ENCODE measurements at places on chromosomes 3 and 15.

DNA sequence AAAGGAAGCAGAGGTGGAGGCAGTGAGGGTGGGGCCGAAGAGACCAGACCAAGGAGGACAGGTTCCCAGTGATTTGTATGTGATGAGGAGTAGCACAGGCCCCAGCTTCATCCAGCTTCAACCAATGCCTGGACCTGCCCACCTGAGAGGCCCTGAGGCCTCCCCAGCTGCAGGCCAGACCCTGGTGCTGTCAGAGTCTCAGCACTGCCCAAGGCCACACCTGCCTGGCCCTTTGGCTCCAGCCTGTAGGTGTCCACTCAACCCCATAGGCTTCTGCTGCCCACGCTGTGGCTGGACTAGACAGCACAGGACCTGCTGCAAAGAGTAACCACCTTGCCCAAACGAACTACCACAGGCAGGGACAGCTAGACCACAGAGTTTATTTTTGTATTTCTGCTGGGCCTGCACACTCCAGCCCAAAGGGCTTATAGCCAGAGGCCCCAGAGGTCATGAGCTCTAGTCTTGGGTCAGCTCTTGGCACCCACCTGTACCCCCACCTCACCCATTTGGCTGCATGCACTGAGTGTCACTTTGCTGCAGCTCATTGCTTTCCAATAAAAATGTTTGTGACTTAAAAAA is 81.9 kb upstream of the CDV3 start:
- no peak for DNase-seq

DNA sequence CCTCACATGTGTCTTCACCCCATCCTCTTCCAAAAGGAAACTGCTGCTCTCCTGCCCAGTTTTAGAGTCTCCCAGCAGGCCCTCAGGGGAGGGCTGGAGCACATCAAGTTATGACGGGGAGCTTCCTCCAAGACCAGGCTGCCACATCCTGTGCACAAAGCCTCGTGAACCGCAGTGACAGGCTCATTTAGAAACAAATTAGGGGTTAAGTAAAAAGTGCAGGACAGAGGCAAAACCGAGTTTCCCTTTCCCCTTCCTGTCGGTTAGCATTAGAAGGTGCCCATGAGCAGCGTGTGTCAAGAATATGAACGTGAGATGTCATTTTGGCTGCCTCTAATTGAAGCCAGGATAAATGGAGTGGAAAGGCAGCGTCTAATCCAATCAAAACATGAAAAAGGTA is 199.7 kb downstream of the ARRDC4 start:
- DNase-seq: no peak

DNA sequence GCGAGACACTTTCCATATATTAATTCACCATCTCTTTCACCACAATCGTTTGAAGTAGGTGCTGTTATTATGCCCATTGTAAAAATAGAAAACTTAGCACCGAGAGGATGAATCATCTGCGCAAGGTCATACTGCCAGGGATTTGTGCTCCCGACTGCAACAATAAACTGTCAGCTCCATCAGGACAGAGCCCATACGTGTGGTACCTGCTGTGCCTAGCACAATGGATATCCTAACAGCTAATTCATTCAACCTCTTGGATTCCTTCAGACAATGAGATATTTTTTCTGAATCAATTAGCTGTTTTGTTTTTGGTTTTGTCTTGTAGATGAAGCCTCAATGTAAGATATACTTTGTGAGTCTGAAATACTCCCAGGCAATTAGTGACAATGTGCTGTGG is 32.3 kb upstream of the PROK2 start:
- no peak for DNase-seq

- DNase-seq: no peak
These were observed 479.0 kb downstream of the RAP2B start for GRCh38 chr3:153640689-153641665.

GRCh38 chr3:24548278-24548677 is 53.6 kb upstream of the THRB start:
- no peak for DNase-seq

- DNase-seq: no peak
These were observed 25.1 kb downstream of the C3orf18 start for GRCh38 chr3:50542177-50543034.

GRCh38 chr3:133158686-133159085 is 120.5 kb downstream of the TMEM108 start:
- no peak for DNase-seq

- DNase-seq: no peak
These were observed 153.5 kb upstream of the LPP start for GRCh38 chr3:188000361-188000861.

GRCh38 chr15:68370768-68371151 is 61.2 kb downstream of the ITGA11 start:
- no peak for DNase-seq

DNA sequence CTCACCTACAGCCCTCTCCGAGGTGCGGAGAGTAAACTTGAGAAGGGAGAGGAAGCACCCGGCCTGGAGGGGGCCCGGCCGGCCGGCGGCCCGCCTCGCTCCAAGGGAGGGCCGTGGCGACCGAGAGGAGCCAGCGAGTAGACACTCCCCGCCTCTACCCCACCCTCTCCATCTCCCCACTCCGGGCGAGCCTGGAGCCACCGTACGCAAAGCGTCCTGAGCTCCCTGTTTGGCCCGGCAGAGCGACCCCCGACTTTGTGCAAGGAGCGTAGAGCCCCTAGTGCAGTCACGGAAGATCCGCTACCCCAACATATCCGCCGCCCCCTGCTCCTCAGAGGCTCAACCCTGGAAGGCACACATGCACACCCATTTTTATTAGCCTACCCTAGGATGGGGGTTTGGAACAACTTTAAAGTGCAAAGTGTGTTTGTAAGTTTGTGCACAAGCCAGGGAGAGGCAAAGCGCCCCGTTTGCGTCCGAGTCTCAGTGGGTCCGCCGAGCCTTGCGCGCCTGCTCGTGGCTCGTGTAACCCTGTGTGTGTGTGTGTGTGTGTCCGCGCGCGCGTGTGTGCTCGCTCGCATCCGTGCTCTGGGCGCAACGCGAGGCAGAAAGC is 508 bp upstream of the SMAD6 start:
- DNase-seq: peak; percentile 66

DNA sequence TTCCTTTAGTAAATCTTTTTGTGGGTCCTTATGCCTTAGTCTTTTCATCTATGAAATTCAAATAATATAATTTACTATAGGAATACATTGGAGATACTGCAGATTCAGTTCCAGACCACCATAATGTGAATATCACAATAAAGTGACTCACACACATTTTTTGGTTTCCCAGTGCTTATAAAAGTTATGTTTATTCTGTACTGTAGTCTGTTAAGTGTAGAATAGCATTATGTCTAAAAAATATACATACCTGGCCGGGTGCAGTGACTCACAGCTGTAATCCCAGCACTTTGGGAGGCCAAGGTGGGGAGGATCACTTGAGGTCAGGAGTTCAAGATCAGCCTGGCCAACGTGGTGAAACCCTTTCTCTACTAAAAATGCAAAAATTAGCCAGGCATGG is 53.9 kb upstream of the PAQR5 start:
- DNase-seq: no peak

DNA sequence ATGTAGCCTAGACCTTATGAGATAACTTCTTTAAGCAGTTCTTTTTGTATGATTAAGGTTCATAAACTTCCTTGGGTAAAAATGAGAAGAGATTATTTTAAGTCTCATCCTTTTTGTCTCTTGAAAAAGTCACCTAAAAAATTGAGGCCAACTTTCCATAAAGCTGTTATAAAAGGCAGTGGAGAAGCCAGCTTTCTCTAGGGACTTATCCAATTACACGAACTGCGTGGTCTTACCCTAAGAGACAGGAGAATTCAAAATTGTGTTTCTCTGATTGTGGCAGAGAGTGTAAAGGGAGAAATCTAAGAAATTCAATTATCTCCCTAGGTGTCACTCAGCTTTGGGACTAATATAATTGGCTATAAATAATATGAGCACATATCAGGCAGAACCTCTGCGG is 262.0 kb downstream of the SHOX2 start:
- no peak for DNase-seq

DNA sequence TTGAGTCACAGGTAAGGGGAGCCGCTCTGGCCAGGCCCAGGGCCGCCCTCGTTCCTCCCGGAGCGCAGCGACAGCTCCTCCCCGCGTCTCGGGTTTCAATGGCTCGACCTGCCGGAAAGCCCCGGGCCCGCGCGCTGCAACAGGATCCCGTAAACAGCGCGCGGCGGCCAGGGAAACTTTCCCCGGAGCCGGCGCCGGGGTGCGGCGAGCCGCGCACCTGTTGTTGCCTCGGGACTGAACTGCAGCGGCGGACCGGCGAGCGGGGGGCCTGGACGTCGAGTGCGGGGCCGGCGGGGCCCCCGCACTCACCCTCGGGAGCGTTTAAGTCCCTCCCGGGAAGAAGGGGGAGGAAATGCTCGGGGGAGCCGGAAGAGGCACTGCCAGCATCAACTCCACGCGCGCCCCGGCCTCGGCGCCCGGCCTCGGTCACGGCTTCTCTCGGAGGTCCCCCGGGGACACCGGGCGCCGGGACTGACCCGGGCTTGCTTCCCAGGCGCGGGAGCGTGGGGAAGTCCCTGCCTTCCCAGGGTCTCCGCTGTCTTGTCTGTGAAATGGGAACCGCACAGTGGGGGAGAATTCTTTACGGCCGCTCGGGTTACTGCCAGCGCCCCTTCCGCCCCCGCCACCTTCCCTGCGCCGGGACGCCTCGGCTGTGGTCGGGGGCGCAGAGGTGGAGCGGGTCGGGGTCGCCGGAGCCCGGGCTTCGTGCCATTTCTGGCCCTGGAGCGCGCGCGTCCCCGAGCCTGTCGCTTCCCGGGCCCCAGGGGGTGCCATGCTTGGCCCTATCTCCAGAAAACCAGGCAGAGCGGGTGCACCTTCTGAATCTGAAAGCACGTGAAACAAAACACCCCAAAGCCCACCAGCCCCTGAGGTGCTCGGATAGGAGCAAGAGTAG is 7.5 kb upstream of the PGPEP1L start:
- no peak for DNase-seq

DNA sequence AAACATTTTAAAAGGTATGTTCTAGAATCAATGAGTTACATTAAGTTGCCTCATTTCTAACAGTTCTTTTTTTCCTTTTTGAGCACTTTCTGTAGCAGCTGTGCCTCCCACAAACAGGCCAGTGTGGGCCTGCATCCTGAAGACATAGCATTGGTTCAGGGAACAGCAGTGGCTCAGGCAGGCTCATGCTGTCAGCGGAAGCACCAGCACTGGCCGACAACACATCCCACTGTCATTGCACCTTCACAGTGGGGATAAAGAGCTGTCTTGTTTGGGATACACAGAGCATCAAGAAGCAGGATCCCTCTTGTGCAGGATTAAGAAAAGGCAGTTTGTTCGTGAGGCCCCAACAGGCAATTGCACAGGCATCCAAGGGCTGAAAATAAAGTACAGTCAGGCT is 123.3 kb downstream of the MOBP start:
- no peak for DNase-seq

GRCh38 chr3:193240436-193240849 is 579 bp upstream of the PLAAT1 start:
- DNase-seq: no peak

DNA sequence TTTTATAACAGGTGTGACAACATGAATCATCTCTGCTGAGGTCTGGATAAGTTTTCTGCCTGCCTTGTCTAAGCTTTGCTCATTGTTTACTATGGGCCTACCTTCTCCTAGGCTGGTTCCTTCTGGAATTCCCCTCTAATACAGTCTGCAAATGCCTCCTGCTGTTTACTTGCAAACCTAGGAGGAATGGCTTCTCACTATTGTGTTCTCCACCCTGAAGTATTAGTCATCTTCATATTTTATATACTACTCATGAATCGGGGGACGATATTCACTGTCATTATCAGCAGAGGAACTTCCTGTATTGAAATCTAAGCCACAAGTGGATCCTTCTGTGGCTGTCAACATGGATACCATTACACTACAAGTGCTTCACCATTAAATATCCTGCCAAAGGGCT is 154.8 kb downstream of the PLCL2 start:
- DNase-seq: peak; percentile 91

DNA sequence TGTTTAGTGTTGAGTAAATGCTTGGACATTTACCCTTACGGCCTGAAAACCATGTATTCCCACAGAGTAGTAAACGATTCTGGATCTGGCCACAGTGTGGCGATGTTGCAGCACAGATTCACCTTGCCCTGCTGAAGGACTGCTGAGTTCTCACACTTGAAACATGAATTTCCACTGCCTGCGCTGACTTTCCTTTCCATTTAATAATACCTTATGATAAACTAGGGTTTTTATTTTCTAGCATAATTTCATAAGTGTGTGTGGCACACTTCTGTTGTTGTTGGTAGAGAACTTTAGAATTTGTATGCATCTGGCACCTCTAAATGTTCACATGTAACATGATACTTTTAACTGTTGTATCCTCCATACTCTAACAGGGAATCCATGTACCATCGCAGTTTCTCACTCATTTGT is 53.9 kb downstream of the C3orf38 start:
- peak; percentile 58 for DNase-seq

DNA sequence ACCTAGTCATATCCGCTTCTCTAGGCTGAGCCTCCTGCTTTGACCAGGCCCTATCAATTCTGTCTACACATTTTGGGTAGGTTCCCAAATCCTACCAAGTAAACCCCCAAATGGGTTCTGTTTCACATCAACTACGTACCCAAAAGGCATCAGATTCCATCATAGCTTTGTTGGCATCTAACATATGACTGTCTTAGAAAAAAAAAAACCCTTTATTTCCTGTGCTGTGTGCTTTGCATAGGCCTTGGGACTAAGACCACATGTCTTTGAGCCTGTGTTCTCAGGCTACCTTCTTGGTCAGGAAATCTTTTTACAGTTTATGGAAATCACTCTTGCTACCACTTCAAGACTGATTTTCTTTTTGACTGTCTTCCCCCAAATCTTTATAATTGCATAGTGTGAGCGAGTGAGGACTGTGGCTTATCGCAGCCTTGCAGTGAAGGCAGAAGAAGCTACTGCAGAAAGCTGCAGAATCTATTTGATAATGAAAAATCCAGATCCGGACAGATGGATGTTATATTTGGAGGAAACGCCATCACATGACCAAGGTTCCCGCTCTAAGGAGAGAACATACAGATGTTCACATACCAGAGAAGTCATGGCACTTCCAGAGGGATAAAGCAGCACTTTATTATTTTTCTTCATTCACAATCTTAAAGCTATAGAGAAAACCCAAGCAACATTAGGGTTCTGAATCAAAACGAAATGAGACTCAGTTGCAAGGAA is 111.2 kb downstream of the EOMES start:
- DNase-seq: no peak

GRCh38 chr3:43747641-43748040 is 56.9 kb downstream of the ABHD5 start:
- no peak for DNase-seq

- no peak for DNase-seq
These were observed 391.1 kb downstream of the FGF12 start for GRCh38 chr3:192336286-192336685.

GRCh38 chr3:74426571-74426970 is 187.9 kb downstream of the CNTN3 start:
- no peak for DNase-seq

GRCh38 chr3:22779737-22780136 is 423.4 kb upstream of the UBE2E2 start:
- DNase-seq: peak; percentile 20

GRCh38 chr3:125280668-125281361 is 68.3 kb upstream of the SLC12A8 start:
- peak; percentile 17 for DNase-seq

GRCh38 chr3:111763001-111763471 is 96.0 kb upstream of the PHLDB2 start:
- DNase-seq: no peak

- DNase-seq: no peak
These were observed 103.8 kb downstream of the LINGO1 start for GRCh38 chr15:77528968-77529319.

GRCh38 chr3:59446775-59447465 is 397.1 kb upstream of the CFAP20DC start:
- DNase-seq: no peak

GRCh38 chr3:45551214-45552010 is 43.1 kb upstream of the LIMD1 start:
- DNase-seq: peak; percentile 94

GRCh38 chr3:16820485-16820884 is 64.3 kb upstream of the PLCL2 start:
- DNase-seq: no peak

Measured in HS-27A (cell line).